Spinal cord (tissue), 10 donors: ENCODE measurements at places on chromosomes 4 and X. TPM values are rescaled to one million over a fixed set of nuclear protein-coding genes. Genes with fewer than 3 reads are reported as not detected.

WFS1 gene
- total RNA-seq, result 13.7 TPM

ASB9 gene
- 7.9 TPM for total RNA-seq

ZDHHC9 gene
- total RNA-seq, result 68.4 TPM

RAB33A gene
- total RNA-seq, result 18.6 TPM

XAGE2 gene
- total RNA-seq, result not detected

MTNR1A gene
- 2.3 TPM for total RNA-seq

SGCB gene
- 36.4 TPM for total RNA-seq

NEUROG2 gene
- total RNA-seq, result 0.79 TPM

RBM47 gene
- 6.0 TPM for total RNA-seq

RNF150 gene
- 28.0 TPM for total RNA-seq

OPHN1 gene
- 52.6 TPM for total RNA-seq

CFAP47 gene
- total RNA-seq, result 16.8 TPM

BMPR1B gene
- total RNA-seq, result 14.1 TPM

VEGFD gene
- 0.40 TPM for total RNA-seq

ARR3 gene
- total RNA-seq, result not detected

CFAP99 gene
- 6.4 TPM for total RNA-seq

SYN1 gene
- 10.1 TPM for total RNA-seq

MXRA5 gene
- 53.6 TPM for total RNA-seq

EDA gene
- total RNA-seq, result 15.2 TPM

GEMIN8 gene
- 25.7 TPM for total RNA-seq

BMP3 gene
- total RNA-seq, result 10.9 TPM

ZNF711 gene
- total RNA-seq, result 53.1 TPM

ARAP2 gene
- 28.0 TPM for total RNA-seq
